ENCODE measurements at places on chromosomes 12 and 14.

DNA sequence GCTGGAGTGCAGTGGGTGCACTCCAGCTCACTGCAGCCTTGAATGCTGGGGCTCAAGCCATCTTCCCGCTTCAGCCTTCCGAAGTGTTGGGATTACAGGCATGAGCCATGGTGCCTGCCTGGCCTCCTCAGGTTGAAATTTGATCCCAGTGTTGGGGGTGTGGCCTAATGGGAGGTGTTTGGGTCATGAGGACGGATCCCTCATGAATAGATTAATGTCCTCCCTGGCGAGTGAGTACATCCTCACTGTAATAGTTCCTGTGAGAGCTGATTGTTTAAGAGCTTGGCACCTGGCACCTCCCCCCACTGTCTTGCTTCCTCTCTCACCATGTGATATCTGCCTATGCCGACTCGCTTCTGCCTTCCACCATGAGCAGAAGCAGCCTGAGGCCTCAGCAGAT lies 84.7 kb downstream of the TSPAN9 start:
- no peak for DNase-seq

DNA sequence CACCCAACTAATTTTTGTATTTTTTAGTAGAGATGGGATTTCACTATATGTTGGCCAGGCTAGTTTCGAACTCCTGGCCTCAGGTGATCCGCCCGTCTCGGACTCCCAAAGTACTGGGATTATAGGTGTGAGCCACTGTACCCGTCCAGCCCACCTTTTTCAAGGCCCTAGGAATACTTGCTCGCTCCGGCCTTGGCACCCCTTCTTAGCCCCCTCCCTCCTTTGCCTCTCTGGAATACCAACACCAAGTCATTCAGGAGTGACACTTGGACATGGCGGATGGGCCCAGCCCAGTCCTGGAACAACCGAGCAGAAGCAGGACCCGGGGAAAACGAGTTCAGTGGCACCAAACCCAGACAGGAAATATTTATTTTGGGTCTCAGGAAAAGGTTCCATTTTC lies 29.1 kb downstream of the PLEKHG3 start:
- DNase-seq: no peak

- DNase-seq: no peak
These were observed 244.2 kb downstream of the CACNA1C start for GRCh38 chr12:2297004-2297403.

- no peak for DNase-seq
These were observed 21.0 kb downstream of the BTG1 start for GRCh38 chr12:92124689-92125029.

GRCh38 chr12:90940872-90941499 lies 14.0 kb downstream of the CCER1 start:
- peak; percentile 18 for DNase-seq
